Stimulated activated CD4-positive, alpha-beta T cell treated with anti-CD3 and anti-CD28 coated beads, Interleukin-1b, Interleukin-23, amount 100 ng/mL, for 1 hour (primary cell): ENCODE measurements at places on chromosomes 5 and 9.
A peak's percentile ranks its signal among the peaks of the same experiment; 100 is the strongest.

- DNase-seq, result no peak
These were observed 24.8 kb downstream of the FYB1 start for GRCh38 chr5:39194466-39195136.

GRCh38 chr5:133423011-133423617 is 189.2 kb downstream of the FSTL4 start:
- no peak for DNase-seq

DNA sequence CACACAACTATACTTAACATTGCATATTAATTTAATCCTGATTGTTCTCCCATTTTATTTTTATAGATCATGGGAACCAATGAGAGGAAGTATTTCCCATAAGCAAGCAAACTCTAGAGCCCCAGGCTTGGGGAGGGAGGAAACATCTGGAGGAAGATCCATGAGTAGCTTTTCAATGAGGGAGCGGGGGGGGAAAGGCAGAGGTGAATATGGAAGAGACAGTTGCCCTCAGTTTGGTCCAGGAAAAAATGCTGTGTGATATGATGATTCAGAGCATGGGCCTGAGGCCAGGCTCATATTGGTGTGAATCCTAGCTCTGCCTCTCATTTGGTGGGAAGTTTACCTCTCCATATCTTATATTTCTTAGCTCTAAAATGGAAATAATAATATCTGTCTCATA is 42.2 kb upstream of the ALDOB start:
- DNase-seq, result no peak

GRCh38 chr9:97398999-97399758 is 12.7 kb upstream of the TDRD7 start:
- peak; percentile 50 for DNase-seq

DNA sequence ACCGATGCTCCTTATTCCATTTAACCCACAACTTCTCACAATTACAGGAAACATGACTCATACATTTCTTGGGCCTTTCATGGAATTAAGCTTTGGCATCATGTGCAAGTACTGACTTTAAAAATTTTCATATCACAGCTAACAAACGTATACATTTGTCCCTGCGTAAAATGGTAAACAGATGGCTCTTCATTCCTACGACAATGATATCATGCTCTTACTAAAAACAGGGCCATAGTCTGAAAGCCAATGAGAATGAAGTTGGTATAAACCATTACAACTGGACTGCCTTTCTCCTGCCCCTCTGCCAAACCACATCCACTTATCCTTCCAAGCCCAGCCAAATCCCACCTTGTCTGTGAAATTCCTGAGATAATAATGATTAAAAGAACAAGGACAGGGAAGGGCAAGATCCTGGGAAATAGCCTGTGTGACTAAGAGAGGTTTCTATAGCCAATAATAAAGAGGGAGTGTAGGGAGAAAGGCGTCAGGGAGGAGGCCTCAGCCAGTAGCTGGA is 44.9 kb upstream of the ZNF366 start:
- no peak for DNase-seq
